Activated effector memory CD4-positive, alpha-beta T cell treated with Interleukin-2 at 50 U/mL for 16 hours (primary cell): ENCODE measurements at places on chromosomes 3 and 15.

- no peak for DNase-seq
Measured at GRCh38 chr15:32700501-32701150, 17.2 kb upstream of the GREM1 start.

DNA sequence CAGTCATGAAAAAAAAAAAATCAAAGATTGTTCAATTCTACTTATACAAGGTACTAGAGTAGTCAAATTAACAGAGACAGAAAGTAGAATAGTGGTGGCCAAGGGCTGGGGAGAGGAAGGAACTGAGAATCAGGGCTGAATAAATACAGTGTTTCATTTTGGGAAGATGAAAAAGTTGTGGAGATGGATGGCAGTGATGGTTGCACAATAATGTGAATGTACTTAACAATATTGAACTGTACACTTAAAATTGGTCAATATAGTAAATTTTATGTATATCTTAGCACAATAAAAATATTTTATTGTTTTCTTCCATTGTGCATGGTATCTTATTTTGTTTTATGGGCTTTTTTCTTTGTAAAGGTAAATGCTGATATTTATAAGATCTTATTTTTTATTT lies 262.2 kb upstream of the AGTR1 start:
- DNase-seq, result no peak

DNA sequence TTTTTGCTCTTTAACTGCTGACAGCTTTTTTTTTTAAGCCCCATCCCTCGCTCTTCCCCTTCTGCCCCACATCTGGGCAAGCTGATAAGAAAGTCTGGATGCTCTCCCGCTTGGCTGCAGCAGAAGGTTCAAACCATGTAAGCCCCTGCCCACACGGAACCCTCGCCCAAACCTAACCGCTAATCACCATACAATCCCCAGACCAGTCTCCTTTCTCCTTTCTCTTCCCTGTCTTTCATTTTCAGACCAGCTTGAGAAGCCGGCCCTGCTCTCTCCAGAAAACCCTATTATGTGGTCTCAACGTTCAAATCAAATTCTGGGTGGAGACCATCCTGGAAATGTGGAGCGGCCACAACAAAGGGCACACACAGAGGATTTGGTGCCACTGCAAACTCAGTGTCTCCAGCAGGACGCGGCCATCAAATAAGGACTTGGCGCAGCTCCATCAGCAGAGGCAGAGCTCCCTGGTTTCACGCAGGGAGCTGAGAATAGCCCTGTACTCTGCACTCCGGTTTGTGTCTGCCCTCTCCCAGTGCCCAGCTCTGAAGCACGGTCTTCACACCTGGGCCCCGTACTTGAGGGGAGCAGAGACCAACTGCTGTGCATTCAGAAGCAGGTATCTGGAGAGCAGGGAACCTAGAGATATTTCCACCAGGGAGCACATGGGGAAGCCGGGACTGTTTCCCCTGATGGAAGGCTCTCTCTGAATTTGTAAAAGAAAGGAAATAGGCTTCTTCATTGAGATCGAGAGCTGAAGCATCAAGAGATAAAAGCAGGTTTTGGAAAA lies 92.6 kb downstream of the XXYLT1 start:
- DNase-seq, result no peak

- no peak for DNase-seq
Measured at GRCh38 chr3:159451067-159451466, 537.6 kb upstream of the IL12A start.

- DNase-seq, result no peak
Measured at GRCh38 chr3:20111836-20112235, 71.6 kb downstream of the KAT2B start.

DNA sequence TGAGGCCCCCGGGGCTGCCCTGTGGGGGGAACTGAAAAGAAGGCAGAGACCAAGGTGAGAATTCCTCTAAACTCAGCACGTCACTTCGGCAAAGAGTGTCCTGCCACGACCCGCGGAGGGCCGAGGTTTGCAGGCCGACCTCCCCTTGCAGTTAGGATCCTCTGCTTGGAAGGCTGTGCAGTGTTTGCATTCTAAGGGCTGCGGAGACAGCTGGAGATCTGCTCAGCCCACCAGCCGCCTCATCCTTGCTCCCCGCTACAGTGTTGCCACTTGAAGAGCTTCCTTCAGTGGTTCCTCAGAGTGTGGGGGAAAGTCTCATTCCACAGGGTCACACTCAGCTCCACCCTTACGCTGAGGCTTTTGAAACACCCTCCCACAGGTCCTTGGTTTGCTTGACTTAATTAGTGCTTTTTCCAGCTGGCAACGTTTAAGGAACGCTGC lies 10.8 kb downstream of the SLC51A start:
- no peak for DNase-seq

GRCh38 chr3:17639765-17640164 lies 102.7 kb downstream of the TBC1D5 start:
- no peak for DNase-seq

GRCh38 chr3:29627136-29628117 lies 346.6 kb downstream of the RBMS3 start:
- DNase-seq, result no peak

- DNase-seq, result no peak
Measured at GRCh38 chr3:50658416-50658815, 16.3 kb upstream of the DOCK3 start.

DNA sequence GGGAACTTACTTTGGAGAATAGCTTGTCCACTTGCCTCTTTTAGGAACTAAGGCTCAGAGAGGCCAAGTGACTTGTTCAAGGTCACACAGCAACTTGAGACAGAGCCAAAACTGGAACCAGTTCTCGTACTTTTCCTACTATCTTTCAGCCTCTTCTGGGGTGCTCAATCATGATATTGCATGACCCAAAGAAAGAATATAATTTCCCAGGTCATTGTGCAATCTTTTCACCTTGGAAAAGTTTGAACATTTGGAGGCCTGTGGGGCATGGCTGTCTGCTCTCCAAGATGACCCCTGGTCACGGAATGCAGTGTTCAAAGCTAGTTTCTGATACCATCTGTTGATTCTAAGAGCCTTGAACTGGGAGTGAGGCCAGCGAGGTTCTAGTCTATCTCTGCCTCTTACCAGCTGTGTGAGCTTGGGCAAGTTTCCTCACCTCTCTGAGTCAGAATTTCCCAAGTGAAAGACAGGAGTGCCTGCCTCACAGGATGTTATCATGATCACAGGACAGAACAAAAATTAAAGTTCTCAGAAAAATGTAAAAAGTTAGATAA lies 89.7 kb downstream of the BDH1 start:
- no peak for DNase-seq

- DNase-seq, result no peak
Measured at GRCh38 chr3:195195321-195196209, 75.4 kb downstream of the XXYLT1 start.

GRCh38 chr3:142117056-142117851 lies 32.1 kb downstream of the TFDP2 start:
- no peak for DNase-seq

DNA sequence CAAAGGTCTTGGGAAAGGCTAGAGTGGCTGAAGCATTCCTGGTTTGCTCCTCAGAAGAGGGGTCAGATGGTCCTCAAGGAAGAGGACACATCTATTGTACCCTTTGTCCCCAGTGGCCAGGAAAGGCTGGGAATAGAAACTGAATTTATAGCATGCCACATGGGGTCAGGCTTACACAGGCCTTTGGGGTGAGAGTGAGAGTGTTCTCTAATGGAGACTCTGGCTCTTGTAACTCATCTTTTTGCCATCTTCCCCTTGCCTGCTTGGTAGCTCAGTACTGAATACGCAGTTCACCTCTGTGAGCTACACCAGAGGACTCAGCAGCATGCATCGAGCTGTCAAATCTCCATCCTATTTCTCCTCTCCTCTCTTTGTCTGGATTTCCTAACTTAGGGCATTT lies 87.5 kb downstream of the ATP2B2 start:
- no peak for DNase-seq

DNA sequence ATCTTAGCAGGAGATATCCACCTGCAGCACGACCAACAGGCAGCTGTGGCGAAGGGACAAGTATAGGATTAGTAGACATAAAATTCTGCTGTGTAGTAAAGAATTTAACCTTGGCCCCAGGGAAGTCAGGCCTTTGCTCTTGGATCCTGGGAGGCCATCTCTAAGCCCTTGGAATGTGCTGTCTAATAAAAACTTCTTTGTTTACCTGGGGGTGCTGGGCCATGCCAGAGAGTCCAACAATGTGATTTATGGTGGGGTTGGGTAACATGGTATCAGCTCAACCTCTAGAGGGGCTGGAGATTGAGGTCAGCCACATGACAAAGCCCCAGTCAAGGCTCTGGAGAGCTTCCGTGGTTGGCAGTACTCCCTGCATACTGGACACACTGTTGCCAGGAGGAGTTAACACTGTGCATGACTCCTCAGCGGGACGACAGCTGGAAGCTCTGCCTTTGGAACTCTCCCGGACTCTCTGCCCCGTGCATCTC lies 52.4 kb downstream of the HEG1 start:
- no peak for DNase-seq

DNA sequence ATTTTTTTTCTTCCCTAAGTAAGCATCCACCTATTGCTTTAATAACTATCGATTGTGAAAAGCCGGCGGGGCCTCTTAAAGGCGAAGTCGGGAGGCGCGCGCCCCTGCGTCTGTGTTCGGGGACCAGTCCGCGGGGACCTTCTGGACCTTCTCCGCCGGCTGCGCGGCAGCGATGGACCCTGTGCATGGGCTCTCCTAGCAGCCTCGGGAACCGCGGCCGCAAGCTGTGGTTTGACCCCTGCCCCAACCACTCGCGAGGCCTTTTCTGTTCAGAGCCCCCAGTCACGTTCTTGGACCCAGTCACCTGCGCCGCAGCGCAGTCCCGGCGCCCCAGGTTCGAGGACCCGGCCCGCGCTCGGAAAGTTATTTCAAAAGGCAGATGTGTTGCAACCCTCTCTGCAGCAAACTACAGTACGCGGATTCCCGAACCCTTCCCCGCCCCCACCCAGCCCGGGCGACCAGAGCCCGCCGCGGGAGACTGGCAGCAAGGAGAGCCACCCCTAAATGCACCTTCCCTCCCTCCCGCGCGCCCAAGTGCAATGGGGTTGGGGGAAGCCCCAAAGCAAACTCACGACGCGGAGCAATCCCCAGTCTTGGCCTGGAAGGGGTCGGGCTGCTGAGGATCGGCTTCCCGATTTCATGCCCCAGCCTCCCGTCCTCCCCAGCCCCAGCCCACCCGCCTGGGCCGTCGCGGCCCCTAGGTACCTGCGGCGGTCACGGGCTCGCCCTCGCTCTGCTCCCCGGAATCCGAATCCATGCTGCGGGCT lies 684 bp downstream of the TNFAIP8L3 start:
- no peak for DNase-seq

GRCh38 chr3:134654031-134654430 lies 3.2 kb upstream of the KY start:
- no peak for DNase-seq

DNA sequence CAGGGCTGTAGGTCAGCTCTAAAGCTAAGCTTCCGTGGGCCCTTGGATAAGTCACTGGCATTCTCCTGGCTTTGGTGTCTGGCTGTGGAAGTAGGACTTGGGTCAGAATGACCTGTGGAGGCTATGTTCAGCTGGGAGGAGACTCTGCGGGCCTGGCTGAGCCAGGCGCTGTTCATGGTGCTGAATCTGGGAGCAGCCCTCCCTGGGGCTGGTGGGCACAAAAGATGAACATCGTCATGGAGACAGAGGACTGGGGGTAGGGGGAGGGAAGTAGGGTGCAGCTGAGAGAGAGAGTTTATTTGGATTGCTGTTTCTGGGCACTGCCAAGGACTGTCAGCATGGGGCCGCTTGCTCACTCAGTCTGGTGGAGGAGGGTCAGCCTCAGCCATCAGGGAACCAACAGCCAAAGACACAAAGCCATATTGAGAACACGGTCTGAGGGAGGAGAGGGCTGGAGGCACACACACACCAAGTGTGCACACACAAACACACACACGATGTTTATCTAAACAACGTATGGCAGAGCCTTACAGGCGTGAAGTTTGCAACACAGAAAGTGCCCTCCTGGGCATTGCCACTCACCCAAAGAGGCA lies 120.7 kb upstream of the LINGO1 start:
- DNase-seq, result no peak

DNA sequence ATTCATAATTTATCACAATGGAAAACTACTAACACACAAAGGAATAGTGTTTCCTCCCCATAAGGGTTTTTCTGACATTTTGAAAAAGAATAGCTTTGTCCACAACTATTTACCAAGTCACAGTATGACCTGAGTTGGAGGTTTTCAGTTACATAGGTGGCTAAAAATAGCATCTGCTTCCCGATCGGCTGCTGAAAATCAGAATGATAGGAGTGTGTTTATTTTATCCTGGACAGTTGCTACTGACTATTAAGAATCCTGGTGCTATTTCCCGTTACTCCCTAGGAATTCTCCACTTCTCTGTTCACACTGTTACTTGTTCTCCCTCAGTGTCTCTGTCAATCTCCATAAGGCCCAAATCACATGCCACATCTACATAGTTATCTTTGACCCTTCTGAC lies 353.9 kb upstream of the RARB start:
- DNase-seq, result no peak

- no peak for DNase-seq
Measured at GRCh38 chr15:25679964-25680685, 183.0 kb downstream of the ATP10A start.

- no peak for DNase-seq
Measured at GRCh38 chr3:155809181-155809580, 3.1 kb upstream of the C3orf33 start.

DNA sequence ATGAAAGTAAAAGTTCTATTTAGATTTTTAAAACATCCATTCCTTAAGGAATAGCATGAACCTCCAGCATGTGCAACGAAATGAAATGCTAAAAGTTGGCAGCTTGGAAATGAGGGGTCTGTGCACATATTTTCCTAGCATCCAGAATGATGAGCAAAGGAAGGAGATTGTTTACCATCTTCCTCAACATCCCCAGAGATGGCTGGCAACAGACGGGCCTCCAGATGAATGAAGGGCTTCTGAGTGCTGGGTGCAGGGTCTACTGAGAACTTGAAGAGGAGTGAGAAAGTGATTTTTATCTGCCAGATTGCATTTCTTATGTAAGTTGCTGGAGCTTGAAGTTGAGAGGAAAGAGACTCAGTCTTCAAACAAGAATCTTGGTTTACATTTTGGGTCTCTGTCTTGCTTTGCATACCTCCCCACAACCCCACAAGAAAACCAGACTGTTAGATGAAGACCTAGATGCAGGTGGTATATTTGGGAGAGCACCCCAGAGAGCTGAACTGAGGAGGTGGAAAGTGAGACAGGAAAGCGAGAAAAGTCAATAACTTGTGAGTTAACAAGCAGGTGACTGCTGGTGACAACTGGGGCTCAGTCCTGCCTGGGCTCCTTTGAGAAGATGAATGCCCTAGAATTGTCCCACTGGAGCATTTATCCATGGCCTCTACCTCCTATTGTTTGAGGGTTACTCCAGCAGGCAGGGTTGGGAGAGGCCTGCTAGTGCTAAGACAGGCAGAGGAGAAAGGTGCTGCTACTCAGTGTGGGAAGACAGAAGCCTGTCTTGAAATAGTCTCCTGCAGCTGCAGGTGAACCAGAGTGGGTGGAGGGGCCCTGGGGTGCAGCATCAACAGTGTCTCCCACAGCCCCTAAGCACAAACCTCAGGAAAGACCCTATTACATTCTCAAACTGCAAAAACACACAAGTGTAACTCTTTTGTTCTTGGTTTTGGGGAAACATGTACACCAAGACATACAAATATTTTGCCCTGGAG lies 10.5 kb upstream of the CCK start:
- DNase-seq, result no peak

GRCh38 chr3:2770451-2770850 lies 339.7 kb downstream of the IL5RA start:
- DNase-seq, result no peak
